Activated gamma-delta T cell treated with anti-CD3 and anti-CD28 coated beads, Interleukin-2, amount 50 U/mL, for 16 hours (primary cell): ENCODE measurements at places on chromosomes 1 and 21.

DNA sequence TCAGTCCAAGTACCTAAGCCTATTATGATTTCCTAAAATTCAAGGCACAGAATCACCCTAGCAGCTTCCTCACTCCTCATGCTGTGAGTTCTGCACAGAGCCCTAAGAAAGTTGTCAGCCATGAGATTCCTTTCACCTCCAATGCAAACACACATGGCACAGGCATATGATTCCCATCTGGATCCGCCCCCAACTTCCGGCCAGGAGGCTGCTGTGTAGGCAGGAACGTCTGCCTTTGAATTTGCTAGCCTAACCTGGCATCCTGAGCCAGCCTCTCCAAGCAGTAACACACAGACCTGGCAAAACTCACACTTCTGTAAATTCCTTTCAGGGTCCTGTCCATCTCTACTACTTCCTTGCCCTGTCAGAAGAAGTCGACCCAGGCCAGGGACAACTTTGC lies 521.1 kb upstream of the BEND5 start:
- no peak for DNase-seq

GRCh38 chr1:39360731-39361130 lies 130.7 kb upstream of the BMP8A start:
- DNase-seq = no peak

DNA sequence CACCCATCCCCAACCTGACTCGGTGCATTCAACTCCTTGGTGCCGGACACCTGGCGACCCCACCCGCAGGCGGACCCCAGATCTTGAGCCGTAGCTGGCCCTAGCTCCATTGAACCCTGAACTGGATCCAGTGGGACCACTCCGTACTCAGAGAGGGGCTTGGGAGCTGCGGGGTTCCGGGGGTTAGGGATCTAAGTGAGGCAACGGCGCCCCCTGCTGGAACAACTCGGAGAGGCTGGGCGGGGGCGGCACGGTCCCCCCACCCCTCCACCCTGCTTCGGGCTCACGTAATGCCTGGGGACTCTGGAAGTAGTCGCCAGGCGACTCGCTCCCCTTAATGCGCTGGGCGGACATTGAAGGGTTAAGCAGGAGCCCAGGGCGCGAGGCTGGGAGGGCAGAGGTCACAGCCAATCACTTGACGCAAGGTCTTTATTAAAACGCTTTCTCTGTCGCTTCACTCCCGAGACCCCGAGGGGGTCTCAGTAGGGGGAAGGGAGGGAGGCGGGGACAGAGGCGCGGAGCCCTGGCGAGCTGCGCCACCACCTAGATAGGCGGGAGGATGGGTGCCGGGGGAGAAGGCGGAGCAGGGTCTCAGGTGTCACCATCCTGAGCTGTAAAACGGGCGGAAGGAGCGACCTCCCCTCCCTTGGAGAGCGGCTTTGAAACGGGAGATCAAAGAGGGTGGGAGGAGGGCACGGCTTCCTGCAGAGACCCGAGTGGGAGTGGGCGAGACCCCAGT lies 704 bp upstream of the CRABP2 start:
- peak; percentile 45 for DNase-seq

DNA sequence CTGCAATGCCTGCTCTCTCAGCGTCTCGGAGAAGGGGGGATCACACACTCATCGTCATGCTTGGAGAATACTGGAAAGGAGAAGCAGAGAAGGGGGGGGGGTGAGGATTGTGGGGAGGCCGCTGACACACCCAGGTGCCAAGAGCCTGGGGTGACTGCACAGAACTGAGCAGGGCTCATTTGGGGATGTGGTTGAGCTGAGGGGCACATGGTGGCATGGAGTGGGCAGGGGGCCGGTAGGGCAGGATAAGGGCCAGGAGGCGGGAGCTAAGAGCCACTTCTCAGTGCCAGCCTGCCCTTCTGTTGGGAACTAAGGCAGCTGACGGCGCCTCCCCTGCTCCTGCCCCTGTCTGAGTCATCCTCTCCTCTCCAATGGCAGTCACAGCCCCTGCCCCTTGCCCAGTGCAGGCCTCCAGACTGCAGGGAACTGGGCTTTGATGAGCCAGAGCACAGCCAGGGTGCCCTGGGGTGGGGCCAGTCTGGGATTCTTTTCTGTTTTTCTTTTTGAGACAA lies 27.2 kb downstream of the MRPL37 start:
- DNase-seq = no peak

GRCh38 chr1:40151457-40152079 lies 9.6 kb upstream of the RLF start:
- DNase-seq = no peak

GRCh38 chr1:64956010-64956640 lies 10.2 kb downstream of the JAK1 start:
- DNase-seq = no peak

- no peak for DNase-seq
Observed at GRCh38 chr21:33917421-33917820, 1.8 kb upstream of the ATP5PO start.

DNA sequence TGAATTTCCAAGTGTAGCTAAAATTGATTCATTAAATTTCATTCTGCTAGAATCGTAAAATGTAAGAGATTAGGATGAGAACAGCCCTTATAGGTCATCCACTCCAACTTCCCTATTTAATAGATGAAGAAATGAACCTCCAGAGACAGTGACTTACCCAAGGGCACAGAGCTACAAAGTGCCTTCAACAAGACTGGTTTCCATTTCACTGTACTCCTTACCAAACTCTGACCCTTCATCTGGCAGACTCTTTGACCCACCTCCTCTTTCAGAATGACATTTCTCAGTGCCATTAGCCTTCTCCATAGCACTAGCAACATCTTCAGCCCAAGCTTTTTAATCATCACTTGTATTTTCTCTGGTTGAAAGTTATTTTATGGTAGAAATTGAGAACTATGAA lies 161.3 kb downstream of the NEK7 start:
- DNase-seq = no peak

- DNase-seq = no peak
Observed at GRCh38 chr1:22111620-22112019, 31.3 kb downstream of the WNT4 start.

DNA sequence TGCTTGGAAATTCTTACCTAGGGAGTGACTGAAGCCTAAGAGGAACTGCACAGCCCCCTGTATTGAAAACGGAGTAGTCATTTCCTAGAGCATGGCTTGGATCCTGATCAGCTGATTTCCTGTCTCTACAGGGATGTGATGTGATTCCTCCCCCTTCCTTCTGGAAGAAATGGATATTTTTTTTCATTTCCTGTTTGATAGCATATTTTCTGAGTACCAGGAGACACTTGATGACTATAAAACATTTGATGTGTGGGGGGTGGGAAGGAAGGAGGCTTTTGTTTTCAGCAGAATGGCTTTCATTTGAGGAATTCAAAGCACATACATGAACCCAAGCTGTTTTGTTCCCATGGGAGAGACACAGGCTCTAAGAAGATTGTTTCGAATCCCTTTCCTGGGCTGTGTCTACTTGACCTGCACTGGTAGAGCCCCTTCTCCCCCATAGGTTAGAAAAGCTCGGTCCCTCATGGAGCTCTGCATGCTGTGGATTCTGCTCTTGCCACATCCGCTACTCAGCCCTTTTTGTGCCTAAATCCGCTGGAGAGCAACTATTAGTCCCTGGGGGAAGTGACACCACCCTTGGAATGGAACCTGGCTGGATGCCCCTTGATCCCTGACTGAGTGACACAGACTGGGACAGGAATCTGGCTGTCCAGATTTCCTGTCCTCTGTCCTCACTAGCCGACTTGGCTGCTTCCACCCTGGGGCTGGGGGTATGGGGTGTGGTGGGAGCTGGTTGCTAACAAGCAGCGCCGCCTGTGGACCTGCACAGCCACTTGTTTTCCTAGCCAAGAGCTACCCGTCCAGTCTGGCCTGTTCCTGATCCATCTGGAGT lies 71.8 kb upstream of the MACF1 start:
- DNase-seq = no peak

GRCh38 chr1:41689558-41689981 lies 205.1 kb upstream of the EDN2 start:
- no peak for DNase-seq

DNA sequence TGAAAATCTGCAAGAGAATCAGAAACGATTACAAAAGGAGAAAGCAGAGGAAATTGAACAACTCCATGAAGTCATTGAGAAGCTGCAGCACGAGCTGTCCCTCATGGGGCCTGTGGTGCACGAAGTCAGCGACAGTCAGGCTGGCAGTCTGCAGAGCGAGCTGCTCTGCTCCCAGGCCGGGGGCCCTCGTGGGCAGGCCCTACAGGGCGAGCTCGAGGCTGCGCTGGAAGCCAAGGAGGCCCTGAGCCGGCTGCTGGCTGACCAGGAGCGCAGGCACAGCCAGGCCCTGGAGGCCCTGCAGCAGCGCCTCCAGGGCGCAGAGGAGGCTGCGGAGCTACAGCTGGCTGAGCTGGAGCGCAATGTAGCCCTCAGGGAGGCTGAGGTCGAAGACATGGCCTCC lies 47.5 kb upstream of the DIP2A start:
- DNase-seq = no peak

DNA sequence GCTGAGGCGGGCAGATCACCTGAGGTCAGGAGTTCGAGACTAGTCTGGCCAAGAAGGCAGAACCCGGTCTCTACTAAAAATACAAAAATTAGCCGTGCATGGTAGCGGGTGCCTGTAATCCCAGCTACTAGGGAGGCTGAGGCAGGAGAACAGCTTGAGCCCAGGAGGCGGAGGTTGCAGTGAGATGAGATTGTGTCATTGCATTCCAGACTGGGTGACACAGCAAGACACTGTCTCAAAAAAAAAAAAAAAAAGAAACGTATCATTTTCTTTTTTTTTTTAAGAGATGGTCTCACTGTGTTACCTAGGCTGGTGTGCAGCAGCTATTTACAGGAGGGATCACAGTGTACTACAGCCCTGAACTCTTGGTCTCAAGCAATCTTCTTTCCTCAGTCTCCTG lies 47.3 kb downstream of the ITGB3BP start:
- no peak for DNase-seq

DNA sequence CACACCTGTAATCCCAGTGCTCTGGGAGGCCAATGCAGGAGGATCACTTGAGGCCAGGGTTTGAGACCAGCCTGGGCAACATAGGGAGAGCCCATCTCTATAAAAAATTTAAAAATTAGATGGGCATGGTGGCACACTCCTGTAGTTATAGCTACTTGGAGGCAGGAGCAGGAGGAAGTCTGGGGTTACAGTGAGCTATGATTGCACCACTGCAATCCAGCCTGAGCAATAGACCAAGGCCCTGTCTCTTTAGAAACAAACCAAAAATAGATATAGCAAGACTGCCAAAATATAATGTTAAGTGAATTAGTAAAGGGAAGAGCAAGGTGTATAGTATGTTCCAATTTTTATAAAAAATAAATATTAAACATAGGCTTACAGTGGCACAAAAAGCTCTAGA lies 28.8 kb downstream of the PLEKHO1 start:
- no peak for DNase-seq

GRCh38 chr1:217542837-217543236 lies 88.1 kb downstream of the GPATCH2 start:
- DNase-seq = no peak

DNA sequence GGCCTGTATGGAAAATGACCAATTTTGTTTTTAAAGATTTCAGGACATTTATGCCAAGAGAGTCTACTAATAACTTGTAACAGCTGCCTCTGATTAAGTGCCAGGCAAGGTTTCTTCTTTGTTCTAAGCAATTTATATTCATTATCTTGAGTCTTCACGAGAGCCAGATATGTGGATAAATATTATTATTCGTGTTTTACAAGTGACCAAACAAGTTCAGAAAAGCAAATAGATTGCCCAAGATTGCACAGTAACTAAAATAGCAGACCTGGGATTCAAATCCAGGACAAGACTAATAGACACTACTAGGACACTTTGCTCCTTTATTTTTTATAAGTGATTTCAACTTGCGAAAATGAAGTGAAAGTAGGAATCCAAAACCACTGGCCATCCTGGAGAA lies 30.1 kb upstream of the DPT start:
- no peak for DNase-seq

DNA sequence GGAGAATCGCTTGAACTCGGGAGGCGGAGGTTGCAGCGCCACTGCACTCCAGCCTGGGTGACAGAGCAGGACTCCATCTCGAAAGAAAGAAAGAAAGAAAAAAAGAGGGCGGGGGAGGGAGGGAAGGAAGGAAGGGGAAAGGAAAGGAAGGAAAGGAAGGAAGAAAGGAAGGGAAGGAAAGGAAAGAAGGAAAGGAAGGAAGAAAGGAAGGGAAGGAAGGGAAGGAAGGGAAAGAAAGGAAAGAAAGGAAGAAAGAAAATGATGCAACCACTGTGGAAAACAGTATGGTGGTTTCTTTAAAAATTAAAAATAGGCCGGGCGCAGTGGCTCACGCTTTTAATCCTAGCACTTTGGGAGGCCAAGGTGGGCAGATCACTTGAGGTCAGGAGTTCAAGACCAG lies 15.2 kb upstream of the RCAN3 start:
- DNase-seq = no peak

DNA sequence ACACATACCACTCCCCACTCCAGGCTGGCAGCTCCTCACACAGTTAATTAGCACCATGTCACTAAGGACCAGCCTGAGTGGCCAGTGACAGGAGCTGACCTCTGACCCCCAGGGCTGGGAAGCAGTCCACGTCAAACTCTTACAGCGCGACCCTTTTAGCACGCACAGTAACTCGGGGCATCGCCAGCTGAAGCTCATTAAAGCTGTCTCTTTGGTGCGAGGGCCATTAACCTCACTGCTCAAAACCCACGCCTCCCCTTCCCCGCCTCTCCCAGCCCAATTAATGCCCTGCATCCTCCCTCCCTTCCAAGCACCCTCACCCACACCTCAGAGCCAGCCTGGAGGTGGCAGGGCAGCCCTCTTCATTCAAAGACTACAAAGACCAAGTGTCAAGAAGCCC lies 31.7 kb downstream of the DMAP1 start:
- no peak for DNase-seq

DNA sequence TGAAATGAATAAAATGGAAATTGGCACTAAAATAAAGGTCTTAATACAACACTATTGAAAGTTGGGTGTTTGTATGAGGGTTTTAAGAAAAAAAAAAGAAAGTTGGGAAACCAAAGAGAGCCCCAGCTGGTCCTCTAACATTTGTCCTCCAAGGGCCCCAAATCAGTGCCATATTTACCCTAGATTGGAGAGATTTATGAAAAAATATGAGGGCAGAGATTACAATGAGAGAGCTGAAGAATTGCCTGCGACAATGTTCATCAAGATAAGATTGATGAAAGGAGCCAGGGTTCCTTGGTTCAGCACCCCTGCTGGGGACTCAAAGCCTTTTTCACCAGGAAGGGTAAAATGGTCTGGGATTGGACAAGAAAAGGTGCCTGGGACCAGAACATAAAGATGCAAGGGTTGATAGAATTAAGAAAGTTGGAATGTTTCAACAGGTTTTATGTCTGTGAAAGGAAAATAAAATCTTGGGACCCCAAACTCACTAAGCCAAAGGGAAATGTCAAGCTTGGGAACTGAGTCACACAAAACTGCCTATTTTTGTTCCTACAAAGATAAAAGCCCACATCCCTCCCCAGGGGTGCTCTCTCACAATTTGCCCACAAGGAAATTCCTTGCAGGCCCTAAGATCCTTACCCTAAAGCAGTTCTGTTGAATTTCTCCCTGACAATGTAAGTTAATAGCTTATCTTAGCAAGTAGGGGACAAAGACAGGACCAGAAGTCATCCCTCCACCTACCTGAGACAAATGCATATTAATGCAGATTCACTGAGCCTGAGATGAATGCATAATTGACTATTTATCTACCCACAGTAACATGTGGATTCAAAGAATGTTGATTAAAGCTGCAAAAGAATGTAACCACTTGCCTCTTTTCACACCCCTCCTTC lies 26.8 kb downstream of the CBR1 start:
- DNase-seq = no peak

GRCh38 chr1:3119725-3120124 lies 50.7 kb downstream of the PRDM16 start:
- DNase-seq = no peak

GRCh38 chr21:28150778-28151177 lies 841.9 kb downstream of the LTN1 start:
- DNase-seq = no peak

- no peak for DNase-seq
Observed at GRCh38 chr1:43205671-43206070, 33.5 kb downstream of the CFAP57 start.
